ENCODE measurements at places on chromosomes 7 and 10.

DNA sequence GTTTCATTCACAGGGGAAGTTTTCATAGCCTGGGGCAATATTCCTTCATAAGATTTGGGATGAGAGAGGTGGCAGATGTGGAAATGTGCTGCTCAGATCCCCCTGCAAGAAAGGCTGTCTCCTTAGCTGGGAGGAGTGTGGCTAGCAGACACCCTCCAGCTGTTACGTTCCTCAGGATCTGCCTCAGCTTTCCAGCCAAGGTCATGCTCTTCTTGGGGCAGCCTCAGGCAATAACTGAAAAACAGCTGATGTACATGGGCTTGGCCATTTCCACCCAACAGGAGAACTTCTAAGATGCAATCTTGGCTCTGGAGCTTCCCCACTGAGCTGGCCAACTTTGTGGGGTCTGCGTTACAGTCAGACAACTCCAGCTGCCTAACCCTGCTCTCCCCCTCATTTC lies 51.3 kb upstream of the SEPTIN7 start:
- no peak for DNase-seq

DNA sequence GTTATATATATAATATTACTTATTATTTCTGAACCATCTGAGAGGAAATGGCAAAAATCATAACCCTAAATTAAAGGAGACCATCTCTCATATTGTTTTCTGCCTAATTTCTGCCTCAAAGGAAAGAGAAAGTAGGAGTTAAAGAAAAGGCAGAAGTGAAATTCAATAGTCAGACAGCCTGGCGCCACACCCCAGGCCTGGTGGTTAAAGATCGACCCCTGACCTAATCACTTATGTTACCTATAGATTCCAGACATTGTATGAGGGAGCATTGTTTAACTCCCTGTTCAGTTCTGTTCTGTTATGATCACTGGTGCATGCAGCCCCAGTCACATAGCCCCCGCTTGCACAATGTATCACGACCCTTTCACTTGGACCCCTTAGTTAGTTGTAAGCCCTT lies 24.9 kb upstream of the CHST3 start:
- DNase-seq, result no peak

DNA sequence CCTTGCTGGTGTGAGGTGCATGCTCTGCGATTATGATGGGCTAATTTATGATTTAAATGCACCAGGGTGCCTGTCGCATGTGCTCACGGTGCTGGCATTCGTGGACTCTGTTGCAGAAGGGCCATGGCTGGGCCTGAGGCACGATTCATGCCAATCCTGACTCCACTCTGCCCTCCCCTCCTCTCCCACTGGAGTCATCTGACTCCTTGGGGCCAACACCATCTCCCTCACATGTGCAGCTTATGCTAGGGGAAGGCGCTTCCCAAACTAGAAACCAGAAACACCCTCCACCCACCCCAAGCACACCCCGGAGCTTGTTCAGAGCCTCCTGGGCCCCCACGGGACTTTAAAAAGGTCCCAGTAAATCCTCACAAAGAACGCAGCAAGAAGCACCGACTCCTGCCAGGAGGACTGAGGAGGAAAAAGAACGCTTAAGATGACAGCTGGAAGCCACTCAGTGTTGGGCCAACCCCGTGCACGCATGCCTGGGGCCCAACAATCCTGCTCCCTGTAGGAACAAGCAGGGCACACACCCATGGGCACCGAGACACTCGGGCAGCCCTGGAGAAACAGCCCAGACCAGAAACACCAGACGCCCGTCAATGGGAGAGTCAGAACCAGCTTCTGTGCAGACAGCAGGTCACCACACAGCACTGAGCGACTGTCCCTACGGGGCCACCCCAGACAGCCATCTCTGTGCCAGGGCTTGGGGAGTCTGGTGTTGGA lies 14.1 kb downstream of the BRI3 start:
- DNase-seq, result no peak

DNA sequence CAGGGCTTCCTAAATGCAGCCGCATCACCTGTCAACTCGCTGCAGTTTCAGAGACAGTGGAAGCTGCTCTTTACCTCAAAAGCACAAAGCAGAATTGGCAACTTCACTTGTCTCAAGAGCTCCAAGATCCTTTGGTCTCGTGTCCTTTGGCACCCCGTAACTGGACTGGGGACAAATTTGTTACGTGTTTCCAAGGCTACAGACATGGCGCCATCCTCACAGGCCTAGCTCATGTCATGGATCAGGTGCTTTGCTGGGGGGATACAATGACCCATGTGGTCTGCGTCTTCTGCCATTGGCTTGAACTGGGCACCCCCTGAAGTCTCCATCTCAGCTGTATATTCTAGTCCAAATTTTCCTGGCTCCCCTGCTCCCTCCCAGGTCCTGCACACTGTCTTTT lies 48.6 kb downstream of the CHST3 start:
- DNase-seq, result no peak

GRCh38 chr7:148982654-148983199 lies 45.6 kb downstream of the PDIA4 start:
- no peak for DNase-seq

DNA sequence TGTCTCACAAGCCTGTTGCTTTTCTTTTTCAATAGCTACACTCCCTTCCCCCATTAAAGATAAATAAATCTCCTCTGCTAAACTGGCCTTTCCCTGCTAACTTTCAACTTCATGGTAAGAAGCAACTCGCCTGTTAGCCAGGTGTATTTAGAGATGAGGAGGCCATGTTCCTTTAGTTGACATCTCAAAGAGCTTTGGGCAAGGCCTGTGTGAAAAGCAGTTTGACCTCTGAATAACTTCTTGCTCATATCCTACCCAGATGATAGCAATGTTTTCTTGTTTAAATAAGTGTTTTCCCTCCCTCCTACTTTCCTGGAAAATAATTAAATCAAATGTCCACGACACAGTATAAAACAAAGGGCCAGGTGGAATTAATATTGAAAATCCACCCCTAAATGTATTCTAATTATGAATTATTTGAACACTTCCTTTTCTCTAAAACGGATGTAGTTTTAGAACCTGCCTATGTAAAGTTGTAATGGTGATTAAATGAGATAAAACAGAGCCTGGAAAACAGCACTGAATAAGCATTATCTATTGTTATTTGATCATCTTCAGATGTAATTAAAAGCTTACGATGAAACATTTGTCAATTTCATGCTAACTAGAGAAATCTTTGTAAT lies 78.5 kb downstream of the HGF start:
- no peak for DNase-seq

DNA sequence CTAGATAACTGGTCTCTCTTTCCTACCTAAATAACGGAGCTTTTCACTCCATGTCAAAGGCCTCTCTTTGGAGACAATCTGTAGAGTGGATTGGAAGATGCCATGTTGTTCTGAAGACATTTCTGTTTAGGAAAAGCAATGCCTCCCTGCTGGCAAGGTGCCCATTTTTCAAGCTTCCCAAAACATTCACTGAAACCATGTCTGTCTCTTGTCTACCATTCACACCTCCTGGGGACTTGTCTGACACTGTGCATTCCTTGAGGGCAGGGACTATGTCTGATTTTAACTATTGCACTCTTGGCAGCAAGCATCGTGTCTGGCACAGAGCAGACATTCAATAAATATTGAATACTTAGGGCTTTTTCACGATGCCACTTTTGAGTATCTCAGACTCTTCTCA lies 528.9 kb upstream of the NRP1 start:
- DNase-seq, result no peak

- no peak for DNase-seq
These were observed 66.5 kb upstream of the EEPD1 start for GRCh38 chr7:36086571-36086970.

- no peak for DNase-seq
These were observed 69.2 kb upstream of the FAM171A1 start for GRCh38 chr10:15440204-15440711.

DNA sequence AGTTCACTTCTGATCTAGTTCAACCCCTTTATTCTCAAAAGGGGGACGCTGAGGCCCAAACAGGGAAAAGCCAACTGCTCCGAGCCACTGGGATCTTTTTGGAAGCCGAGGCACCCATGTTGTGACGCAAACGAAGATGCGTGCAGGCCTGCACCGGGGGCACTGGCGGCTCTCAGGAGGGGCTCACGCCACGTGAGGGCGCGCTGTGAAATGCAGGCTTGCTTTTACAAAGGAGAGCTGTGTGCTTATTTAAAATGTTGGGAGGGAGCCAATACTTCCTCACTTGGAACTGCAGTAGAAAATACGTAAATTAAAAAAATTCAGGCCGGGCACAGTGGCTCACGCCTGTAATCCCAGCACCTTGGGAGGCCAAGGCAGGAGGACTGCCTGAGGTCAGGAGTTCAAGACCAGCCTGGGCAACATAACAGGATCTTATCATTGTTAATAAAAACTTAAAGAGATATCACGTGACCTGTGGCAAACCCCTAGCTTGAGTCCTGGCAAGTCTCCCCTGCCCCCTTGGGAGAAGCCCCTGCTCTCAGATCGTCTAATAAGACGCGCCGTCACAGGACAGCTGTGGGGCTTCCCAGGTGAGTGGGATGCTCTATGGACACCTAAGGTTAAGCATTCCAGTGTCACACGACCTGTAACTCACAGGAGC lies 16.3 kb downstream of the BRI3 start:
- DNase-seq, result no peak

Data from hematopoietic multipotent progenitor cell treated with erythropoietin and hydrocortisone succinate and interleukin-3 and kit ligand, for 17 days (in vitro differentiated cells).